HuH-7.5 (cell line): ENCODE measurements at places on chromosomes 4 and X.

GRCh38 chr4:120921456-120922380 is 808 bp downstream of the PRDM5 start:
- DNase-seq = no peak

GRCh38 chr4:2485956-2486355 is 17.1 kb downstream of the RNF4 start:
- DNase-seq = no peak

- DNase-seq = no peak
Measured at GRCh38 chr4:829761-830600, 4.1 kb upstream of the CPLX1 start.

DNA sequence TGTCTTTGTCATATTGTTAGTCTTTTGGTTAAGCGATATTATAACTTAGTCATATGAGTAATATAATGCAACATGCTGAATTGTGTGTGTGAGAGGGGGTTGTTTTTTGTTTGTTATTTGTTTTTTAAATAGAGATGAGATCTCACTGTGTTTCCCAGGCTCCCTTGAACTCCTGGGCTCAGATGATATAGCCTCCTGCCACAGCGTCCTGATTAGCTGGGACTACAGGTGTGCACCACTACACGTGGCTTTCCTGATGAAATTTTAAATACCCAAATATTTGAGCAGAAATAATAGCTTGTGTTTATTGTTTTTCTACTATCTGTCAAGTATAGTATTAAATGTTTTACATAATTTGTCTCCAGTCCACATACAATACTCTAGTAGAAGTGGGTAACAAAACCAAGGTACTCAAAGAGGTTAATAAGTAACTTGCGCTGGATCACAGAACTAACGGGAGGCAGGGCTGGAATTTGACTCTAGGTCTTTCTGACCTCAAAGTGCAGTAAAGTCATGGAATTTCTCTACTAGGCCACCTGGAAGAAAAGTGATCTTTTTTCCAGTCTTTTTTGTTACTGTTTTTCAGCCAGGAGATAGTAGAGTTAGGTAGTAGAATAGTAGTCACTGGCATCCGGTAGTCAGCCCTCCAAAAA is 47.8 kb downstream of the CLCN3 start:
- DNase-seq = peak; percentile 31

GRCh38 chr4:122889726-122890125 is 32.7 kb downstream of the NUDT6 start:
- no peak for DNase-seq

- DNase-seq = no peak
Measured at GRCh38 chr4:122901247-122902010, 21.0 kb downstream of the NUDT6 start.

- no peak for DNase-seq
Measured at GRCh38 chr4:89720981-89721380, 116.0 kb downstream of the SNCA start.

GRCh38 chr4:158050942-158051341 is 121.9 kb downstream of the GASK1B start:
- DNase-seq = no peak

DNA sequence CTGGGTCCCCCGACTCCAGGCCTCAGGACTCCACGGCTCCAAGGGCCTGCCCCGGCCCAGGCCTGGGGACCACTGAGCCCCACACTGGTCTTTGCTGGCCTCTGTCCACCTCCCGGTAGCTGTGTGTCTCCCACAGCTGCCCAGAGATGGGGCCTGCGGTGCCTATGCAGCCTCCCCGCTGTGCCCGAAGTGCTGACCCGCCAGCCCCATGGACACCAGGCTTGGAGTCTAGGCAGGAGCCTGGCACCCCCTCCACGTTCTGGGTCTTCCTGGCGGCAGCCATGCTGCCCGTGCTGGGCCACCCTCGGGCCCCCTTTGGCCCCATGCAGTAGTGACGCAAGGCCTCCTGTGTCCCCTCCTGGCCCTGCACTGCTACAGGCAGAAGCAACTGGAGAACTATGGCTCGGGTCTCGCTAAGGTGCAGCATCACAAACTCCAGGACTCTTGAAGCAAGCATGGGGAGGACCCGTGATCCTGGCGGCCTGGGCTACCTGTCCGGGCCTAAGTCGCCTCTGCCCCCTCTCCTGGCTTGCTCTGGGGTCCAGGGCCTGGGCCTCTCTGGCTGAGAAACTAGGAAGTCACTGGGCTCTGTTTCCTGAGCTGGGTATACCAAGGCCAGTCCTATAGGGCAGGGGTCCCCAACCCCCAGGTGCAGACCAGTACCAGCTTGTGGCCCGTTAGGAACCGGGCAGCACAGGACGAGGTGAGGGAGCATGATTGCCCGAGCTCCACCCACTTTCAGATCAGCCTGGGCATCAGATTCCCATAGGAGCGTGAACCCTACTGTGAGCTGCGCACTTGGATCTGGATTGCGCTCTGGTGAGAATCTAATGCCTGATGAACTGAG is 917 bp downstream of the MYL5 start:
- peak; percentile 72 for DNase-seq

- DNase-seq = no peak
Measured at GRCh38 chr4:185404031-185404430, 7.4 kb downstream of the ANKRD37 start.

DNA sequence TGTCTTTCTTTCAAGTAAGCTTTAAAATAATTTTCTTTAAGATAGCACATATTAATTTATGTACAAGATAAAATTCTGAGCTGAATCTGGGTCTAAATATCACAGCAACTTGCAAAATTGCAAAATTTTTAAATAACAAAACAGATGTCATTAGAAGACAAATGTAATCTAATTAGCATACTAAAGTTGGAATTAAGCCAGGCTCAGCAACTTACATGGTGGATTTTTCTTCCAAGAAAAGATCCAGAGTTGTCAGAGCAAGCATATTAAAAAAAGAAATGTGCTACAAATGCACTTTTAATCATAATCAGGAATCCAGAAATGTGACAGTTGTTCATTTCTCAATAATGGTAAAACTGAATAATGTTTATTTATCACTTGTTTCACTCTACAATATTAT is 906.9 kb upstream of the INTU start:
- DNase-seq = no peak

DNA sequence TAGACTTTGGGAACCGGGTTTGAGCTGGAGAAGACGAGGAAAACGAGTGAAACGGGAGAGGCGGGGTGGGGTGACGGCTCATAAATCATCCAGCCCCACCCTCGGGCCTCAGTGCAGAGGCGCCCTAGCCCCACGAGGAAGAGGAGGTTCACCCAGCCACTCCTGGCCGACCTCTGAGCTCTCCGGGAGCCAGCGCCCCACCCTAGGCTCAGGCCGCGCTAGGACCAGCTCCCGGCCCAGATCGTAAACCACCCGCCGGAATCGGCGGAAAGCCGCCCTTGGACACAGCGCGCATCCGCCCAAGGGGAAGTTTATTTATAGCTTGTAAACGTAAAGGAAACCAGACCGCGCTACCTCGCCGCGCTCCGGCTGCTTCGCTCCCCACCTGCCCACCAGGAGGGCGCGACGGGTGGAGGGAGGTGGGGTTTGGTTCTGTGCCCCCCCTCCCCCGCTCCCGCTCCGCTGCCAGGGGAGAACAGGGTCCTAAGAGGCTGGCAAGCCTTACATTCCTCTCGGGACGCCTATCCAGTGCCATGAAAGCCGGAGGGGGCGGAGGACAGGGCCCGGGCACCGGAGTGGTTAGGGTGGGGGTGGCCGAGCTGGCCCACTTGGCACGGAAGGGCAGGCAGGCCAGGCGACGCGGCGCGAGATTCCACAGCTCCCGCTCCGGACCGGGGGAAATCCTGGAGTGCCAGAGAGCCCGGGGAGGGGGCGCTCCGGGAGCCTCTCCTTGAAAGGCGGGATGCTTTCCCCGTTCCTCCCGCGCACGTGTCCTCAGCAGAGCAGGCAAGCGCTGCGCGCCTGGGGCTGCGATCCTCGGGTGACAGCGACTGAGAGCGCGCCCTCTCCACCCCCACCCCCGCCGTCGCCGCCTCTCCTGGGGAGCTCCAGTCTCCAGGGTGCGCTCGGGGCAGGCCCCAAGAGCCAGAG is 84.2 kb downstream of the BCOR start:
- peak; percentile 61 for DNase-seq

- no peak for DNase-seq
Measured at GRCh38 chr4:39759569-39759968, 61.6 kb downstream of the UBE2K start.

DNA sequence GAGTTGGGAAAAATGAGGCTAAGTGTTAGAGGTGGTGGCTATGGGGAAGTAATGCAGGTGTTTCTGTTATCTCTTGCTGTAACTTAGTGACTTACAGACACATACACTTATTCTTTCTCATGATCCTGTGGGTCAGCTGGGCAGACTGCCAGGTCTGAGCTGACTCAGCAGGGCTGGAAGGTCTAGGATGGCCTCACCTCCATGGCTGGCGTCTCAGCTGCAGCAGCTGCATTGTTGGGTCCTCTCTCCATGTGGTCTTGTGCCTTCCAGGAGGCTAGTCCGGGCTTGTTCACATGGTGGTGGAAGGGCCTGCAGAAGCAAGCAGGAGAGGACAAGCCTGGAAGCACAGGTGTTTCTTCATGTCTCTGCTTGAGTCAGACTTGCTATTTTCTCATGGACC is 172.7 kb downstream of the NHS start:
- no peak for DNase-seq

DNA sequence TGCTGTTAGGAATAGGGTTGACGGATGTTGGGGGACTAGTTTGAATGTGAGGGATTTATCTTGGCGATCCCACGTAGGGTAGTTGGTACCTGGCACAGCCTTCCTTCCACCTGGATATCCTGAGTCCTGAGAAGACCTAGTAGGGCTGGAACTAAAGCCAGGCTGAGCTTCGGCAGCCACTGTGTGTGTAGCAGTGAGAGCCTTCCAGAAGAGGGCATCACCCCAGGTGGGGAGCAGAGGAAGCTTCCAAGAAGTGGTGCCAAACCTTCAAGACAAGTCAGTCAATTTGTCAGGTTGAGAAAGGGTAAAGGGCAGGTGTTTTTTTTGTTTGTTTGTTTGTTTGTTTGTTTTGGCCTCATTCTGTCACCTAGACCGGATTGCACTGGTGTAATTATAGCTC is 1.2 kb upstream of the FGFBP2 start:
- DNase-seq = no peak

GRCh38 chr4:155962767-155963166 is 9.1 kb upstream of the CTSO start:
- DNase-seq = no peak

DNA sequence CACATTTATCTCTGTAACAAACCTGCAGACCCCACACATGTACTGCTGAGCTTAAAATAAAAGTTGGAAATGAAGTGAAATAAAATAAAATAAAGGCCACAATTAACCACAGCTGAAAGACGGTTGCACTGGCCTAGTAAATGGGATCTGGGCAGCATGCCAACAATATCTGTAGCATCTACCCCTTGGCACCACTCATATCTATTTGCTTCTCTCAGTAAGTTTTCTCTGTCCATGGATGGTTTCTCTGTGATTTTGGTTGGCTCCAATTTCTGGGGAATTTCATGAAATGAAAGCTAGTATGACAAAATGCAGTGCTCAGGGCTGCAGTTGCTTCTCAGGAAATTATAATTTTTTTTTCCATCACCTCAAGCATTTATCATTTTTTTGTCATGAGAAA is 172.0 kb upstream of the IL15 start:
- DNase-seq = no peak

DNA sequence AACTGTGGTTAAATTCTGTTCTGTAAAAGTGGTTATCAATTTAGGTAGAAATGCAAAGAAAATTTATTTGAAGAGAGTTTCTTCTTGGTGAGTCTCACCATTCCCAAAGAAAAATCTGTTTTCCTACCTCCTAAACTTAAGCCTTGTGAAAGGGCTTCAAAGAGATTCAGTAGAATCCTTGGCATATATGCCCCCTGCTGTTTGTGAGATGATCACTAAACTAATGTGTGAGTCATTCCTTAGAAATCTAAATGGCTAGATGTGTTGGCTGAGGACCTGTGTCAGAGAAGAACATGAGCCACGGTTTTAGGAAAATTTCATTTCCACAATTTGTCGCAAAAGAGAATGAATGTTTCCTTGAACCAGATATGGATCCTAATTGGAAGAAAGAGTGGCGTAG is 260.9 kb downstream of the SLC7A11 start:
- no peak for DNase-seq

- DNase-seq = no peak
Measured at GRCh38 chr4:1745165-1745564, 23.8 kb downstream of the TACC3 start.
